ENCODE measurements at places on chromosomes 12 and 14.

DNA sequence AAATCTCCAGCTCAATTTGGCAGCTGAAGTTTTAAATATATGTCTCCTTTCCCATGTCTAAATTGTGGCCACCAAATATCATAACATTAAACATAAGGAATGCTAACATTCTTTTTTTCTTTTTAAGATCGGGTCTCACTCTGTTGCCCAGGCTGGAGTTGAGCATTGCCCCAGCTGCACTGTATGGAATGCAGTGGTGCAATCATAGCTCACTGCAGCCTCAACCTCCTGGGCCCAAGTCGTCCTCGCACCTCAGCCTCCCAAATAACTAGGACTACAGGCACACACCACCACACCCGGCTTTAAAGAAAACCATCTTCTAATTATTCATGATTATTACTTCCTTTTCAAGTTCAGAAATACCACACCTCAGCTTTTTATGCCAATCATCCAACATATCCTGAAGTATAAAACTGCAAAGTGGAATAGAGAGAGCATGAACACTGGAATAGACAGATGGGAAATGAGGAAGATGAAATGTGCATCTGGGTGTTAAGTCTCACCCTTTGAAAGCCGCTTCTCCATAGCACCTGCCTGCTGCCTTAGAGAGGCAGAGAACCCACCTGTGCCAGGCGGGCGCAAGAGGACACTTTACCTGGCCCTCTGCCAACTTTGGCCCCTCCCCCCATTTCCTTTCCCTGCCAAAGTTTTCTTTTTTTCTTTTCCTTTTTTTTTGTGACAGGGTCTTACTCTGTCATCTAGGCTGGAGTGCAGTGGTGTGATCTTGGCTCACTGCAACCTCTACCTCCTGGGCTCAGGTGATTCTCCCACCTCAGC, 2.8 kb upstream of the EML1 start:
- no peak for DNase-seq

- no peak for DNase-seq
These were observed 373.1 kb upstream of the DDHD1 start for GRCh38 chr14:53526200-53526599.

- no peak for DNase-seq
These were observed 37.1 kb upstream of the PELI2 start for GRCh38 chr14:56081139-56081538.

- no peak for DNase-seq
These were observed 7.3 kb upstream of the BATF start for GRCh38 chr14:75514673-75515628.

- DNase-seq: no peak
These were observed 158.5 kb downstream of the APAF1 start for GRCh38 chr12:98803468-98804209.

DNA sequence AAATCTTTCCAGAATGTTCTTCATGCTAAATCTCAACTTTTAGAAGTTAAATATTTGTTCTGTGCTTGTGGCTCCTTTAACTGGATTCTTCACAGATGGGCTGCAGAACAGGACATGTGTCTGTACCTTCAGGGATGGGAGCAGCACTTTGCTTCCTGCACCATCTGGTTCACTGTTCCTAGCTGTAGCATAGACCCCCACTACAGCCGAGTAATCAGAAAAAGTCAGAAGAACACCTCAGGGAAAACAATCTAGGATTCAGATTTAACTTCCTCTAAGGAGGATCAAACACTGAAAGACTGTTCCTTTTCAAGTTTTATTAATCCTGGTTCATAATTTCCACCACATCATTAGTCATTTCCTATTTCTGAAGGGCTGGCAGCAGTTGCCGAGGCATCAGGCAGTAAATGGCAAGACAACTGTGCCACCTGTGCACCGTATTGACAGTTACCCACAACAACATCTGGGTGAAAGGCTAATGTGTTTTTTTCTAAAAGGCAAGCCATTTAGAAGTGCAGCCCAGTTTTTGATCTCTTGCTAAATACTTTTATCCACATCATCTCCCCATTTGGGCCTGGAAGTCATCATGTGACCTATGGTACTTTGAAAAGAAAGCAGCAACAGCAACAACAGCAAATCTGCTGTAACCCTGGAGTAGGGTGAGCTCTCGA, 212.8 kb upstream of the BMP4 start:
- DNase-seq: no peak

GRCh38 chr12:129997239-129997638, 93.4 kb upstream of the TMEM132D start:
- no peak for DNase-seq

- no peak for DNase-seq
These were observed 102.8 kb downstream of the RPAP3 start for GRCh38 chr12:47602949-47603558.

DNA sequence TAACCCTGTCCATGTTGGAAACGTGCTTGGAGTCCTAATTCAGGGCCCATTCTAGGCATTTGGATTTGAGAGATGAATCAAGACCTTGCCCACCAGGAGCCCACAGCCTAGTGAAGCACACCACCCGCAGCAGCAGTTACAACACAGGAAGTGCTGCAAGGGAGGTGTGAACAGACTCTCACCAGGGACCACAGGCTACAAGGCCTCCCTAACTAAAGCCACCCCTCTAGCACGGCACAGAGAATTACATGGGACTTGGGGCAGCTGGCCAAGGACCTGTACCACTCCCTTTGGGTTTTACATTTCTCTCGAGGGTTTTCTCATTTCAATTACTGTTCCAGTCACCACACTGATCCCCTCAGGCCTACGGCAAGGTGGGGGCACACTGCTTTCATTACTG, 49.5 kb upstream of the FOXN3 start:
- DNase-seq: no peak

DNA sequence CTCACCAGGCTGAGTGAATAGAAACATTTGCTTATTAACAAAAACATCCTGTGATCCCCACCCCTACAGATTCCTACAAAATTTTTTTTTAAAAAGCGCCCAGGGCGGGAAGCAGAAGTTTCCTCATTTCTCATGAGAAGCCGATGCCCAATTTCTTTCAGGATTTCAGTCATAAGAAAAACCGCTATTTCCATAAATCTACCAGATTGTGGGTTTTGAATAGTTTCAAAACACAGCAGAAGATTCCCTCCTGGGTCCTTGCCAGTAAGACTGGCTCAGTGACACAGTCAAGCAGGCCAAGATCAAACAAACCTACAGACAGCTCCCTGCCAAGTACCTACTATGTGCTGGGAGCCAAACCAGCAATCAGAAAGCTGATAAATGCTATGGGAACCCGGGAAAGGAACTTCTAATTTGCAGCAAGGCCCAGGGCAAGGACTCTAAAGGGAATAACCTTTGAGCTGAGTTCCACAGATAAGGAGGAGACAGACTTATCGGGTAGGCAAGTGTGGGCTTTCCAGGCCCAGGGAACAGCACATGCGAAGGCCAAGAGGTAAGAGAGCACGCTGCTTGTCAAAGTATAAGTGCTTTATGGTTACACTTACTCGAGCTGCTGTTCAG, 68.7 kb downstream of the CCDC88C start:
- no peak for DNase-seq
